ENCODE measurements at places on chromosomes 4 and X.

- DNase-seq: no peak
These were observed 1746.4 kb upstream of the PCDH7 start for GRCh38 chr4:28973587-28974350.

DNA sequence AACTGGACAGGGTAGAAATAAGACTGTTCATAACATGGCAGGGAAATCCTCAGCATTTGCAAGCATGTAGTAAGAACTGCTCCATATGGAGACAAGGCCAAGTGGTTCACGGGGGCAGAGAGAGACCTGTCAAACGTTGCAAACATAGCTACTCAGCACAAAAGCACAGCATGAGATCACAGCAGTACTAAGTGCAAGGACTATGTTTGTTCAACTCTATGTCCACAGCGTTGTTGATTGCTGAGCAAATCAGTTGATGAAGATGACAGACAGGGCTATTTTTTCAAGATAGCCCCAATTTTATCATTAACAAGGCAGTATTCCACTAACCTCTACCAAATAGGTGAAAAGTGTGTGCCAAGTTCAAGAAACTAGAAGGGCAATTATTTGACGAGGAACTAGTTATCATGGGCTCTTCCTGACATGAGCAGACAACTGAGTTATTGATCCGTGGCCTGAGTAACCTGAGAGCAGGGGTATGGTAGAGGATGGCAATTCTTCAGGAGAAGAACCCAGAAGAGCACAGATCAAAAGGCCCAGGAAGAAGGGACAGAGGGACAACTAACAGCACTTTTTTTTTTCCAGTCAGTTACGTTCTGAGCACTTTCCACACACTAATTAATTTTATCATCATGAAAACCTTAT, 57.4 kb downstream of the SPOCK3 start:
- DNase-seq: no peak

- no peak for DNase-seq
These were observed 457.9 kb downstream of the FAT4 start for GRCh38 chr4:125772680-125773079.

GRCh38 chr4:165016971-165017370, 14.8 kb upstream of the TRIM60 start:
- DNase-seq: no peak

DNA sequence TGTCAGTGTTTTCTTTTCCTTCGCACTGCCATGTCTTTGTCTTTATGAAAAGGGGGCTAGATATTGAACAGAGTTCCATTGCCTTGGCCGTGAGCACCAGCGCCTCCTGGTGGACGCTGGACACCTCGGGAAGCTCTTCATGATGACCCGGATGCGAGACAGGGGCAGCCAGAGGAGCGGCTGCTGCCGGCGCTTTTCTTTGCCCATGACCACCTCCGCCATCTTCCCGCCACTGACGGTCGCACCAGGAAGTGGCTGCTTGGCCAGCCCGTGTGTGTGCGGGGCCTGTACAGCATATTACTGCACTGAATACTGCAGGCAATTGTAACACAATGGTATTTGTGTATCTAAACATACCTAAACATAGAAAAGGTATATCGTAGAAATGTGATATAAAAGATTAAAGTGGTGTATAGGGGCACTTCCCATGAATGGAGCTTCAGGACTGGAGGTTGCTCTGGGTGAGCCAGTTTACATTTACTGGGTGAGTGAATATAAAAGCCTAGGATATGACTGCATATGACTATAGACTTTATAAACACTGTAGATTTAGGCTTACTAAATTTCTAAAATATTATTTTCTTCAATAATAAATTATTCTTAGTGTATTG, 15.8 kb upstream of the GRIA2 start:
- DNase-seq: no peak

DNA sequence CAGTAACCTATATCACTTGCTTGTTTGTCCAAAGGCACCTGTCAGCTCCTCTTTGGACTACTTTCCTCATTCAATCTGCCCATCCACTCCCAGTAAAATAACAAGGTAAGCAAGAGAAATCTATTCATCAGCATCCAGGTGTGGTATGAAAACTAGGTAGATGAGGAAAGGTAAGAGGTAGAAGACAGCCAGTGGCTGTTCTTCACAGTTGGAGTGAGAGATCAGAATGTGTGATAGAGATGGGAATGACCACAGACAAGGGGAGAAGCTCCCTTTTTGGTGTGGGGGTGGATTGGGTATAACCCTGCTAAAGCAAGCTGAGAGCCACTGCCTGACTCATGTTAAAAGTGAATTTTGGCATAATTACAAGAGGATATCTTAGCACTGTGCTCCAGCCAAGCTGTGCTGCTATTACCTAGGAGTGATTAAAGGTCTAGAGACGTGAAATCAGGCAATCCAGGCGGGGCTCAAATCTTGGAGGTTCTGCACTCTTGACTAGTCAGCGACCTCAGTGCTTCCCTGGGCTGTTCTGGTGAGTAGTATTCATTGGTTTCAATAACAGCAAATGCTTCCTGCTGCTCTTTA, 28.1 kb upstream of the RASL11B start:
- DNase-seq: no peak

- DNase-seq: no peak
These were observed 717 bp downstream of the EDA start for GRCh38 chrX:69616457-69617203.

GRCh38 chr4:89708903-89709421, 128.0 kb downstream of the SNCA start:
- no peak for DNase-seq

DNA sequence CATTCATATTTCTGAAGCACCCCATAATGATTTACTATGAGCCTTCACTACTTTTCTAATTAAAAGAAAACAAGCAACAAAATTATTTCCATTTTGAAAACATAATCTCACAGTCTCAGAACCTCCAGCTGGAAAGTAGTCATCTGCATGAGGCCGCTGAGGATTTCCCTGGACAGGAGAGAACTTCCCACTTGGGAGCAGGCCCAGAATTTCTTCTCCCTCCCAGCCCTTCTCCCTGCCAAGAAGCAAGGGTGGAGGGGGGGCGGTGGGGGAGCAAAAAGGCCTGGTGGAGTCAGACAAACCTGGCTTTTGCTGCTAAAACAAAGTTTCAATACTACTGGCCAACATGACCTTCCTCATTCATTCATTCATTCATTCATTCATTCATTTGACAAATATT, 167.3 kb downstream of the PJA1 start:
- no peak for DNase-seq

DNA sequence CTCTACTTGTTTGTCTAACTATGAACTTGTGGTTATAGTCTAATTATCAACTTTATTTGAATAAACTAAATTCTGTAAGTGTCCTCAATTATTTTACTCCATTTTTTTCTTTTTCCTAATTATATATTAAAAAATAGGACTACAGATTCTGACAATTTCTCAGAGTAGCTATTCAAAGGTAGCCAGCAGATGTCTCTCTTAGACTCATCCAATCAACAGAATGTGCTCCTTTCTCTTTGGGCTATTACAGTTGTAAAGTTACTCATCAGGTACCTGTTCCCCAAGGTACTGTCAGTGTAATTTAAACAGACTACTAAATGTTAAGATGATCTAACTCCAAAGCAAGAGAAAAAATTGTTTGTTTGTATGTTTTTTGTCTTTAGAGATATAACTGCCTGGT, 248.6 kb downstream of the PCDH18 start:
- DNase-seq: no peak

DNA sequence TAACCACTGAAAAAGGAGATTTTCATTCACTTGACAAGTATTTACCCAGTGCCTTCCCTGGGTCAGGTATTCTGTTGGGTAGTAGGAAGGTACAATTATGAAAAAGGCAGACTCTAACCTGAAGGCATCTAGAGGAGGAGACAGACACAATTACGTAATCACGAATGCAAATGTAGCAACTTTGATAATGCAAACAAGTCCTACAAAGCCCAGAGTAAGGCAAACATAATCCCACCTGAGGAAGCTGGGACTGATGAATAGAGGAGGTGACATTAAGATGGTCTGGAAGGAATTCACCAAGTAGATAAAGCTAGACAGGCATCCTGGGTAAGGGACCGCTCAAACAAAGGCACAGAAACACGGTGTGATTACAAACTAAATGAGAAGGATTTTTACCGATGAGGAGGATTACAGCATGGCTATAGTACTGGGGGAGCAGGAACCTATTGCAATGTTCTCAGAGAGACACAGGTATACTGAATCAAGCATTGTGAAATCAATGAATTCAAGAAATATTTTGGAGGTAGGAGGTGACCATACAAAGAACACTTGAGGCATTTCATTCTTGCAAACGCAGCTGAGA, 37.1 kb downstream of the TMEM150C start:
- no peak for DNase-seq

- DNase-seq: no peak
These were observed 75.3 kb downstream of the PPARGC1A start for GRCh38 chr4:23814587-23814986.

DNA sequence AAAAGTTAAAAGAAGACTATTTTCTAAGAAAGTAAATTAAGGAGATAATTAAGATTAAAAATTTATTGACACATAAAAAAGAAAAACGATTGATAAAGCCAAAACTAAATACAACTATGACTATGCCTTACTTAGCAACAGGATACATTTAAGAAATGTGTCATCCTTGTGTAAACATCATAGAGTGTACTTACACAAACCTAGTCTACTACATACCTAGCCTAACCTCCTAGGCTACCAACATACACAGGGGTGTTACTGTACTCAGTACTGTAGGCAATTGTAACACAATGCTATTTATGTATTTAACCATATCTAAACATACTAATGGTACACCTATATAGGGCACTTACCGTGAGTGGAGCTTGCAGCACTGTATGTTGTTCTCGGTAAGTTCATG, 108.3 kb downstream of the ANXA10 start:
- DNase-seq: no peak

- no peak for DNase-seq
These were observed 195.1 kb downstream of the PWWP3B start for GRCh38 chrX:106363214-106363613.

GRCh38 chrX:23513121-23513520, 154.2 kb upstream of the PRDX4 start:
- no peak for DNase-seq

- DNase-seq: no peak
These were observed 373.6 kb downstream of the MID1IP1 start for GRCh38 chrX:39174772-39175417.

DNA sequence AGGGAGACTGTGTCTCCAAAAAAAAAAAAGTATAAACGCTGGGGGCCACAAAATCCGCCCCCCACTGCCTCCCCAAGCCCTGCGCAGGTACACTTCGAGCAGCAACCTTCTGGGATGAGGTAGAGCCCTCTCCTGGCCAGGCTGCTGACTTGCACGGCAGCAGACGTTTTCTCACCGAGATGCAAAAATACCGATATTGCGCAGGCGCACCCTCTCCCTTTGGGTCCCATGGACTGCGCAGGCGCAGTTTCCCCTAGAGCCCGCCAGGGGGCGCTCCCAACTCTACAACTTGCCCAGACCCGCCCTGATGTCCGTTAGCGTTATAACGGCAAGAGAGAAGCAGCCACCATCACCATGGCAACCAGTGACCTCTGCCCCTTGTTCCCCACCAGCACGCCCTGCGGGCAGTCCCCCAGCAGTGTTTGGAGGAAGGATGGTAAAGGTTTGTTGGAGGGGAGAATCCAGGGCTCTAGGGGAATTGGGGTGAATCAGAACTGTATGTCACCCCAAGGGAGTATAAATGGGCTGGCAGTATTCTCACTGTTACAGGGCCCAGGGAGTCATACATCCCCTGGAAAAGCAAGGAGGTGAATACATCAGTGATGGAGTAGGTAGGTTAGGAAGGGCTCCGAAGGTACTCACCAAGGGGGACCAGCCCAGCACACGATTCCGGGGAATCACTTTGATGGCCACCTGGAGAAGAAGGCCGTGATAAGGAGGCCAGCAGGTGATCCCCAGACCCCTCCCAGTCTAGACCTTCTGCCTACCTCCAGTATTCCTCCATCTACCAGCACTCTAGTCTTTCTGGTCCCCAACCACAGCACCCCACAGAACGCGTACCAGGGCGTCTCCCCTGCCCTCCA, 1.5 kb downstream of the PIM2 start:
- DNase-seq: peak; percentile 12

DNA sequence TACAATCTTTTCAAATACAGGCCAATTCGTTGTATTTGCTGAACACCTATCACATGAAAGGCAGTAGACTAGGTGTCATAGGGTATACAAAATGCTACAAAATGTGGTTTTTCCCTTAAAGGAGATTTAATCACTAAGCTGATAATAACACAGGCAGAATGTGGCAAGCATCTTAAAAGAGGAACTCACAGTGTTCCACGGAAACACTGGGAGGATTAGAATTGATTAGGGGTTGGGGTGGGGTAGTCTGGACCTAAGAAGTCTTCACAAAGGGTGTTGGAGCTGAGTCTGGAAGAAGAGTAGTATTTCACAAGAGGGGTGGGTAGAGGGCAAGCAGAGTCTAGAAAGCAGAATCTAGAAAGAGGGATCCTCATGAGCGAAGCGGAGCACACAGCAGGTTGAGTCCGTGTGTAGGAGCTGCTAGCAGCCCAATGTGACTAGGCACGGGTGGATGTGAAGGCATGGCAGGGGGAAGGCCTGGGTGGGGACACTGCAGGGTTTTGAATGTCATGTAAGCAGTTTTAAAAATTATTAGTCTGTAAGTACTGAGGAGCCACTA, 123.6 kb downstream of the MGST2 start:
- no peak for DNase-seq

- no peak for DNase-seq
These were observed 100.2 kb downstream of the OTC start for GRCh38 chrX:38452603-38453002.

GRCh38 chr4:149370785-149371420, 444.7 kb downstream of the IQCM start:
- peak; percentile 44 for DNase-seq

DNA sequence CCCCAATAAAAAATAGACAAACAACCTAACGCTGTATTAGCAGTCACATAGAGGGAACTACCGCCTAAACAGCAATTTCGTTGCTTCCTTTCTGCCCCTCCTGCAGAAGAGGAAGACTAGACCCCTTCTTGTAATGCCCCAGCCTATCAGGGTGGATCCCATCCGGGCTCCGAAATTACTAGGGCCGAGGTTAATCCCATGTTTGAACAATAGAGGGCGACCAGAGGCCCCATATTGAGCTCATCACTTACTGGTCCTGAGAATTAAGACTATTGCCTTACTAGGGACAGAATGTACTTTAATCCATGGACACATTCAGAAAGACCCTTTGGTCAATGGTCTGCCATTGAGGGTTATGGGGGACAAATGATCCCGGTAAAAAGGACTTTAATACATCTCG, 11.8 kb upstream of the ZNF630 start:
- no peak for DNase-seq

DNA sequence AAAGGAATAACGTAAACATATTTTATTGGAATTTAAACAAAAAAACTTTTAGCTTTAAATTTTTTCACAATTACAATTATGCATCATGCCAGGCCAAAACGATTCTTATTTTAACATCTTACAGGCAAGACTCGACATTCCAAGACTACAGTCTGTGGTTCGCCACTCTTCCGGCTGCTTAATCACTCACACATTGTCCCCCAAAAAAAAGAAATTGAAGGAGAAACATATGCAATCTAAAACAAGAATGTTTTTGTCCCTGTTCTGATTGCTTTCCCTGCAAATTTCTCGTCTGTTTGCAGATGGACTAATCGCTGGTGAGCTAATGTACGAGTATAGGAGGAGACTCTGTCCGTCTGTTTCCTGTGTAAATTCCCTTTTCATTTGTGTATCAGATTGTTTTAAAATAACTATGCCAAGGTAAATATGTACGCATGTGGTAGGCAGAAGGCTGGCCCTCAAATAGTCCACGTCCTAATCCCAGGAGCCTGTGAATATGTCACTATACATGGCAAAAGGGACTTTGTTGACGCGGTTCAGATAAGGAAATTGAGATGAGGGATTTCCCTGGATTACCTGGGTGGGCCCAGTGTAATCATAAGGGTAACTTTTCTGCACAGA, 37.7 kb upstream of the MTNR1A start:
- DNase-seq: no peak

All from SW 1271 (cell line).